K562 (cell line): ENCODE measurements at places on chromosomes 4 and X.

GRCh38 chr4:26056406-26056805 lies 142.4 kb downstream of the SMIM20 start:
- no peak for DNase-seq

- DNase-seq = no peak
Measured at GRCh38 chrX:34903316-34903715, 39.3 kb upstream of the FAM47B start.

DNA sequence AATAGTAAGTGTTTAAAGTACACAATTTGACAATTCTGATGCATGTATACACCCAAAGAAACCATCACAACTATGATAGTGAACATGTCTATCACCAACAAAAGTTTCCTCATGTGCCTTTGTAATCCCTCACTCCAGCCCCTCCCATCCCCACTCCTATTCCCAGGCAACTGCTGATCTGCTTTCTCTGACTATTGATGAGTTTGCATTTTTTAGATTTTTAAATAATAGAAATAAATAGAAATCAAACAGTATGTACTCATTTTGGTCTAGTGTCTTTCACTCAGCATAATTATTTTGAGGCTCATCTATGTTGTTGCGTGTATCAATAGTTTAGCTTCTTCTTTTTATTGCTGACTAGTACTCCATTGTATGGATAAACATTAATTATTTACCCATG lies 5.3 kb upstream of the RPS4X start:
- no peak for DNase-seq

GRCh38 chr4:116401293-116401692 lies 684.1 kb downstream of the TRAM1L1 start:
- DNase-seq = no peak

DNA sequence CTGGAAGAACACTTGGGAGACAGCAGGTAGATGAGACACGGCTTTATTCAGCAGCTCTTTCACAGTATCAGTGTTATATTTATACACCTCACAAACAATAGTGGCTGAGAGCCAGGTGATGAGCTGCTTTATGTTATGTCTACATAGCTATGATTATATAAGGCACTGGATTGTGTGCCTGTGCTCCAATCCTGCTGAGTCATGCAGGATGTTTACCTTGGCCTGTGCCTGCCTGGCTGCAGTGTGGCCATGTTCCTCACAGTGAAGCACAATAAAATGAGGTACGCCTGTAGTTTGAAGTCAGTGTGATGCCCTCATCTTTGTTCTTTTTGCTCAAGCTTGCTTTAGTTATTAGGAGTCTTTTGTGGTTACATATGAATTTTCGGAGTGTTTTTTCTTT lies 31.3 kb downstream of the CXCL13 start:
- DNase-seq = no peak

DNA sequence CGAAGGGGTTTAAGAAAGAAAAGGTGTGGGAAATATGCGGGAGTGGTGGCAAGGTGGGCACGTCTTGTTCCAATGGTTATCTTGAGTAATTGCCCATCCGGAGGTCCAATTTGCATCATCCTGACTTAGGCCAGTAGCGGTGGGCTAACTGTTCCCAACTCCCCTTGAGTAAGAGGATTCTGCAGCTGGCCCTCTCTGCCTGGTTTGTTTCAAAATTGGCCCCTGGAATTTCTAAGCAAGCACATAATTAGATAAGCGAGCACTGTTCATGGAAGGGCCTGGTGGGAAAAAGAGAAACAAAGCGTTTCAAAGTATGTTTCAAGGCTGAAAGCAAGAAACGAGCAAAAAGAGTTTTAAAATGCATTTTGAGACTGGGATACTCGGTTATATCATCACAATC lies 198.2 kb downstream of the CEP135 start:
- DNase-seq = no peak

DNA sequence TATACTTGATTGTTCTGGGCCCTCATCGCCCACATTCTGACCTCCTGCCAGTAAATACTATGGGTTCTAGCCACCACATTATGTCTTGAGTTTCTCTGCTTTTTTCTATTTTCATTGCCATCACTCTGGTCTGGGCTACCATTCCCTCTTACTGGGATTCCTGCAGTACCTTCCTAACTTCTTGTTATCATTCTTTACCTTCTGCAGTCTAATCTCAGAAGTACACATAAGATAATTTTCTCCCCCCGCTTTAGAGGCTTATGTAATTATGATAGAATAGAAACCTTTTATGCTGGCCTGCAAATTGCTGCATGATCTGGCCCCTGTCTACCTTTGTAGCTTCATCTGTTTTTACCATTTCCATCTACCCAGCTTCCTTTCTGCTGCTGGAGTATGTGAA lies 19.2 kb downstream of the STIM2 start:
- peak; percentile 63 for DNase-seq

DNA sequence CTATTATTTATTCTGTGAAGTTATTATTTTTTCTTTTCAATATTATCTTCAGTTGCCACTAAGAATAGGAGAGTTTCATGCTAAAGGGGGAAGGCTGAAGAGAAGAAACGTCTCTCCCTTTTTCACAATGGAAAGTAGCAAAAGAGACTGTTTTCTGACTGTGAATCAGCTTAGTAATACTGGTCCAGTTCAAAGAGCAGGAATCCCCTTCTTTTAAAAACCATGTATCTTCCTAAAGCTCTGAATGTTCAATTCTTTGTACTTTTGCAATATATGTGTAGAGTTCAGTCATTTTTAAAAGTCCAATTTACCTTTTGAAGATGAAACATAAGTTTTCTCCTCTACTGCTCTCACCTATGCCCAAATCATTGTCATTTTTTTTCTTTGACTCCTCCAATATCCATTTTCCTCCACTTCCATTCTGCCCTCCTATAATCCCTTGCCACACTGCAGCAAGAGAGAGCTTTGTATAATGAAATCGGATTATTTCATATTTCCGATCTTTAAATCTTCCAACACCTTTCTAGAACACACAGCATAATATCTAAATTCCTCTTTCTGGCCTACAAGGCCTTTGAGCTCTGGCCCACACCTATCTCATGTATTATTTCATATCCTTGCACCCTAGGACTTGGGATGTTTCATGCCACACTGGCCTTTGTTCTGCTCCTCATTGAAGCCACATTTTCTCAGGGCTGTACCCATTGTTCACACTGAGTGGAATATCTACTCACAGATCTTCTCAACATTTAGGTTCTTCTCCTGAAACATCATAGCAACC lies 195.3 kb downstream of the CAMK2D start:
- no peak for DNase-seq

DNA sequence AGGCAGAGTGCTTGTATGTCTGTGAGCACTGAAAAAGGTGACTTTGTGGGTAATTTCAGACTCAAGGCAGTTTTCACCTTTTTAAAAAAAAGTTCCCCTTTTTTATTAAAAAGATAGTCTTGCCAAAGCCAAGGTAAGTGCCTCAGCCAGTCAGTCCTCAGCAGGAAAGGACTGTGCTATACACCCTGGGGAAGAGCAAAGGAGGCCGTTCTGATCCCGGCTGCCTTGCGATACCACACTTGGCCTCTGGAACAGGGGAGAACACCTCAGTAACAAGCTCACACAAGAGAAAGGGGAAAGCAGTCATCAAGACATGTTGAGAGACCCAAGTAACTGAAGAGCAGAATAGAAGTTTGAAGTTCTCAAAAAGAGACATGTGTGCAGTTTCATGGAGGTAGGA lies 541.7 kb downstream of the BCOR start:
- DNase-seq = peak; percentile 22
